HCT116 (cell line): ENCODE measurements at places on chromosomes 5 and 9.

DNA sequence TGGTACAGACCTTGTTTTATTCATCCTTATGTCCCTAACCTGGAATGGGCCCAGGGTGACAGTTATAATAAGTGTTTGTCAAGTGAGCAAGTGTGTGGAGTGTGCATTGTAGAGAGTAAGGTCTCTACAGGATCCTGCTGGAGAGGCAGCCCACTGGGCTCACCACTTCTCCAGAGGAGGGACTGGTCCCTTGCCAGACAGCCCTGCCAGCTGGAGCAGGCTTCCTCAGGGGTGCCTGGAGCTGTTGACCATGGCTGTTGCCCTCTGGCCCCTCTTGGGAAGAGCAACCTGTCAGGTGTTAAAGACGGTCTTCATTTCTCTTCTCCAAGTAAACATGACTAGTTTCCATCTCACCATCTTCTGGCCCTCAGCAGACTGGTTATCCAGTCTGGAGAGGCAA is 20.0 kb downstream of the IRF1 start:
- no peak for DNase-seq

DNA sequence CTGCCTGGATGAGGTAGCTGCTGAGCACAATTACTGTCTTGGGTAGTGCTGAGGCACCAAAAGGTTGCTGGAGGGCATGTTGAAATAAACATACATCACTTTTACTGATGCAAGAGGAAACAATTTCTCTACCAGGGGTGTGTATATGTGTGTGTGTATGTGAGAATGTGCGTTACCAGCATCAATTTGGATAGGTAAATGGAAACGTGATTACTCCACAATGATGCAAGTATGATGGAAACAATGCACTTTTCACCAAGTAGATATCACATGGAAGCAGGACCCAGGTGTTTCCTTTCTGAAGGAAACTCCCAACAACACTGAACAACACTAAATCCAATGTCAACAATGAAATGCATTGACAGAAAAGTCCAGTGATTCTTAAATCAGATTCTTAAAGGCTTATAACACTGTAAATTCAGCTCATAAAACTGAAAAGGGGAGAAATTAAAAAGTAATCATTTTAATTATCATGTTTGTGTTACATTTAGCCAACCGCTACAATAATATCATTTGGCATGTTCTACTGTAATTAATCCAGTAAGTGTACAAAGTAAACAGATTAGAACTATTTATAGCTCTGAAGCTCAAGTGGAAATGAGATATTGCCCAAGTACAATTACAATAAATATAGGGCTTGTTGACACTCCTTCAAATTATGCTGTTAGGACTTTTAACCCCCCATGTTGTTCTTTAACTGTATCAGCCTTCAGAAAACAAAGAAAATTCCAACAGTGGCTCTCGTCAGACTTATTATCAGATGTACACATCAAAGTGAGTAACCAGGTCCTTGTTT is 25.3 kb downstream of the YIPF5 start:
- DNase-seq: no peak

GRCh38 chr9:137240318-137240840 is 708 bp upstream of the TUBB4B start:
- DNase-seq: no peak

GRCh38 chr9:136935651-136936050 is 8.9 kb downstream of the FBXW5 start:
- no peak for DNase-seq

- no peak for DNase-seq
These were observed 51.4 kb upstream of the CKMT2 start for GRCh38 chr5:81181576-81182316.

DNA sequence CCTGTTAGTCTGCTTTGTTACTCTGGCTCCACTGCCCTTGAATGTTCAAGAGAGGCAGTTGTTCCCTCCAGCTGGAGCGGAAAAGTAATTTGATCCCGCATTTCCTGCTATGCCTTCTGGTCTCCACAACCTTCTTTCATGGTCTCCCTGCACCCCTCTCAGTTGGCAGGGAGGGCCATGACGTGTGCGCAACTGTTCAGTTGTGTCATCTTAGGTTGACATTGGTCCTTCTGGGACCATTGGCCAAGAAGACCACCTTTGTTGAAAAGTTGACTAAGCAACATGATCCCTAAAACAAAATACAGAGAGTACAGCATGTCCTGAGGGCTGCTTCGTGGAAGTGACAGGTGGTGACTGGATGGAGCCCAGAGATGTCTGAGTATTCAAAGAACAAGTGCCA is 192.5 kb upstream of the TUT7 start:
- DNase-seq: no peak

DNA sequence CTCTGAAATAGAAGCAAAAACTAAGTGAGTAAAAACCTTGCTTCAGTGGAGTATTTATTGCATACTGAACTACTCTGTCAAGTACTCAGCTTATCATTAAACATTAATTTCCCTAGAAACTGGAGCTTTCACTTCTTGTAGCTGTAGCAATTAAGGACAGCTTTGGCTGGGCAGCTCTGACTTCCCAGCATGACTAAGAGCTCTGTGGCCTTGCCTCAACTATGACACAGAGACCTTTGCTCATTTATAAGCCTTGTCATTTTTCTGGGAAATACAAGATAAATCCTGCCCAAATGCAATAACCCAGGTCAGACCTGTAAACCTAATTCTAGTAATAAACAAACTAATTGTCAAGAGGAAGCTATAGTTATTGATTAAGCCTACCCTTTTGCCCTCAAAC is 65.4 kb upstream of the STK32A start:
- DNase-seq: no peak

GRCh38 chr5:40359093-40359492 is 320.6 kb upstream of the PTGER4 start:
- DNase-seq: no peak

DNA sequence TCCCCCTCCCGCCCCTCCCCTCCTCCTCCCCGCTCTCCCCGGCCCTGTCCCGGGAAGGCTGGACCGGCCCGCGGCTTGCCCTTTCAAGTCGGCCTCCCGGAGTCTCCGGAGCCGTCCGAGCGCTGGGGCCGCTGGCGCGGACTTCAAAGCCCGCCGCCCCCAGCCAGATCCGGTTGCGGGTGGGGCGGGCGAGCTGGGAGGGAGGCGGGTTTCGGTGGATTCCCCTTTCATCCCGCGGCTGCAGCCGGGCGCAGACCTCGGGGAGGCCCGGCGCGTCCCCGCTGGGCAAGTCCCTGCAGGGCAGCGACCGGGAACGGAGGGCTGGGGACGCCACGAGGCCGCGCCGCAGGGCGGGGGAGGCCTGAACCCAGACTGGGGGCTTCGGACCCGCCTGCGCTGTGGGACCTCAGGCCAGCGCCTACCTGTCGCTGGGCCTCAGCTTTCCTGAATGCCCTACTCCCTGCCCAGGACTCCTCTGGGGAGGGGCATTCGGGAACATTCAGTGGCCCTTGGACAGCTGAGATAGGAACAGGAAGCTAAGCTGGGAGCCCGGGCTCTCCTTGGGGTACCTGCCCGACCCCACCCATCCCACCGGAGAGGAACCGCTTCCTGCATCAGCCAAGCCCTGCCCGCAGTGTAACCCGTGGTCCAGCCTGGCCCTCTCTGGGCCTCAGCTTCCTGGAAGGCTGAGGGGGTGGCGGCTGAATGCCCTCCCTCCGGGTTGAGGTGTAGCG is 23.4 kb downstream of the C9orf50 start:
- DNase-seq: peak; percentile 86

GRCh38 chr9:27412963-27413362 is 111.1 kb upstream of the IFNK start:
- DNase-seq: no peak

GRCh38 chr5:143573568-143574170 is 170.2 kb upstream of the NR3C1 start:
- DNase-seq: no peak

DNA sequence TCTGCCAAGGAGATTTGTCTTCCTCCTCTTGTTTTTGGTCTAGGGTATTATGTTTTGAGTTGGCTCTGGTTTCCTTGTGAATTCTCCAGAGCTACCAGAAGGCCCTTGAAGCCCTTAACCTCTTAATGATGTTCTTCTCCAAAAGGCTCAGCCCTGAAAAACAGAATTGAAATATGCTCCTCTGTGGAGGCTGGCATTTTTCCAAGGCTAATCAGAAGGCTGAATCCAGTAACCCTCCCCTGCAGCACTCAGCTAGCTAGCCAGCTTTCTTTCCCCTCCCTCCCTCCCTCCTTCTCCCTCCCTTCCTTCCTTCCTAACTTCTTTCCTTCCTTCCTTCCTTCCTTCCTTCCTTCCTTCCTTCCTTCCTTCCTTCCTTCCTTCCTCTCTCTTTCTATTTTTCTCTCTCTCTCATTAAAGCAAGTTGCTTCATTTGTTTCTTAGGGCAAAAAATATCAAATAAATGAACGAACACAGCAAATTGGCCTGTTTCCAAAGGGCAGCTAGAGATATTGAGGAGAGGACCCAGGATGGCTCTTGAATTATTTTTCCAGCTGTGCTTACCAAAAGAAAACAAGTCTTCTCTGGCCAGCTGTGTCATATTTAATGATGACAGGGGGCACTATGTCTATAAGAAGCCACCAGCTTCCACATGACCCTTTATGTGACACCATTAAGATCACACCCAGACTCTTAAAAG is 38.7 kb downstream of the JAKMIP2 start:
- DNase-seq: no peak

DNA sequence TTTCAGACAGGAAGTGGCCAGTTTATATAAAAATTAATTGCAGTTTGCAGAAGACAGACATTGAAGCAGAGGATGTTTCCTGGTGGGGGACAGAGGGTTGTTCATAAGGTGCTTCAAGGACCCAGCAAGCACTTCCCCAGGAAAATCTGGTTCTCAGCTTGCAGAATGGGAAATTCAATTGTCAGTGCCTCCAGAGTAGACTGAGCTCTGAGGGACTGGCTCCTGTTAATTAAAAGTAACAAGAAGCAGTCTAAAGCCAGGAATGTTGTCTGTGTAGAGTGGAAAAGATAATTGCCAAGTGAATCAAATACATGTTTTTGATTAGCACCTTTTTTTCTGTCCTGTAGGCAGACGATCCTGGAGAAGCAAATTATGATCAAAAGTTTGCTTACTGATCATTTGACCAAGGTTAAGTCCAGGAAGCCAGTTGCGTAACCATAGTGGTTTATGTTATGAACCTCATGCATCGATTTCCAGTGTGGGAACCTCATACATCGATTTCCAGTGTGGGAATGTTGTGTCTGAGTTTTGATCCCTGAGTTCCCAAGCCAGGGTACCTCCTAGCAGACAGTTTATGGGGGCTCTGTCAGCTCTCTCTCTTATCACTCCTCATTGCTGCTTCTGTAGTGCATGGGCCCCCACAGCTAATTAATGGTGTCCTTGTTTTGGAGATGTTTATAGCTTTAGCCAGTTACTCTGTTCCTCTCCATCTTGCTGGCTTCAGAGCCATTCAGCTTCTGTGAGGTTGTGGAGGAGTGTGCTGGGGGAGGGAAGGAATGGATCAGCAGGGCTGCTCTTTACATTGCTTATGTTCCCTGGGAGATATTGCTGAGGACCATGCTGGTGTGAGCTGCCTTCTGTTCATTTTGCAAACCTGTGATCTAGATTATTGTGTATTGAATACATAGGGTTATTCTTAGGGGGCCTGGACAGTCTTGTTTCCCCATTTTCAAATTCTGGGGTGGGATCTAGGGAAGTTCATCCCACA is 17.1 kb downstream of the MSANTD3 start:
- no peak for DNase-seq

- no peak for DNase-seq
These were observed 37.5 kb downstream of the DAP start for GRCh38 chr5:10723514-10723913.

GRCh38 chr5:55160493-55161209 is 680 bp downstream of the GPX8 start:
- DNase-seq: peak; percentile 63

- no peak for DNase-seq
These were observed 114.8 kb upstream of the COL5A1 start for GRCh38 chr9:134526584-134527477.

GRCh38 chr9:97767891-97768290 is 70.8 kb upstream of the XPA start:
- no peak for DNase-seq

DNA sequence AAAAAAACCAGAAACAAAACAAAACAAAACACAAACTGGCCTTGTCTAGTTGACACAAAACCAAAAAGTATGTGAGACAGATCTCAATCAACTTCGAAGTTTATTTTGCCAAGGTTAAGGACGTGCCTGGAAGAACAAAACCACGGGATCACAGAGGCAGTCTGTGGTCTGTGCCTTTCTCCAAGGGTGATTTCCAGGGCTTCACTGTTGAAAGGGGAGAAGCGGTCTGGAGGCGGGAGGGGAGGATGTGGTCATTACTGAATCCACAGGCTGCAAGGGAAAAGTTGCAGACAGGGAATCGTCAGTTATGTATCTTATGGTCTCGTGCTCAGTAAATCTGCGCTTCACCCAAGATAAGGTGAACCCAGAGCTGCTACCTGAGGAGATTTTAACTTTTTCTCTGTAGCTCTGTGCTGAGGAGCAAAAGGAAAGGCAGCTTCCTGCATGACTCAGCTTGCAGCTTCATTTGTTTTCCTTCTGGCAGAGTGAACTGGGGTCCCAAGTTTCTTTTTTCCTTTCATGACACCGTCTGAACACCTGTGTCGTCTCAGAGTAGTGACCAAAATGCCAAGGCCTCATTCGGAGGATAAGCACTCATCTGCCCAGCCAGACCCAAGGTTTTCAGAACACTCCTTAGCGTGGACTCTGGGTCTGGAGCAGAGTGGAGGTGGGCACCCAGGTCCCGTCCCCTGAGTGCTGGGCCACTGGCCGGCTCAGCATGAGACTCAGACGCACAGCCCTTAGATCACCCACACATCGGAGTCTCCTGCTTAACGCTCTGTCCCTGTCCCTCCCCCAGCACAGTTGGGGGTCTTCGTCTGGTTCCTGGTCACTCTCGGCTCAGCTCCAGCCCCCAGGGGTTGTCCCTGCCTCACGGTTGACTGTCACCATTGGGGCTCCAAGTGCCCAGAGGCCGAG is 25.9 kb downstream of the ROPN1L start:
- DNase-seq: no peak

DNA sequence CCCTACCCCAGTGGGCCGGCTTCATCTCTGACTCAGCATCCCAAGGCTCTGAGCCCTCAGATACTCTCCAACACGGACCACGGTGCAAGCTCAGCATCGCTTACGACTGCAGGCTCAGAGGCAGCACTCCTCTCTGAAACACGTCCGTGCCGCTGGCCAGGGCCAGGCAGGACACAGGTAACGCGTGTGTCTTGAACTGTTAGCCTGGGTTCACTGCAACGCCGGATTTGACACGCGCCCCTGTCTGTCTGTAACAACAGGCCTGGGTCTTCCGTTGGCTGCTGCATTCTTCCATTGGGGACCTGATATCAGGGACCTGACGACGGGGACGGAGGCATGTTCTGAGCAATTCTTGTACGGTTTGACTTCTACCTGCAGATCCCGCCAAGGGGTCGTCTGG is 6.4 kb downstream of the SLC6A3 start:
- DNase-seq: no peak
